ENCODE measurements at places on chromosomes 2 and 18. TPM values are rescaled to one million over a fixed set of nuclear protein-coding genes. Genes with fewer than 3 reads are reported as not detected.

Gene KCNE4
- not detected for total RNA-seq

Gene RGPD4
- total RNA-seq = not detected

Gene XDH
- total RNA-seq = not detected

Gene GKN2
- not detected for total RNA-seq

Gene RAPGEF4
- total RNA-seq = 0.31 TPM

Gene SCG2
- total RNA-seq = not detected

- H3K4me3 ChIP-seq = no peak overlapping the region
- DNase-seq = no peak
- no peak overlapping the region for H3K27ac ChIP-seq
- H3K36me3 ChIP-seq = no peaks in the 10 kb centered on the region
These were observed 223.5 kb downstream of the RDH14 start for GRCh38 chr2:18336975-18337374.

- H3K27me3 ChIP-seq = peaks cover 21% of the 10 kb centered on the region
- DNase-seq = no peak
- no peaks in the 10 kb centered on the region for H3K36me3 ChIP-seq
- H3K4me1 ChIP-seq = no peaks in the 10 kb centered on the region
These were observed 3.9 kb upstream of the TNS1 start for GRCh38 chr2:218006741-218007140.

DNA sequence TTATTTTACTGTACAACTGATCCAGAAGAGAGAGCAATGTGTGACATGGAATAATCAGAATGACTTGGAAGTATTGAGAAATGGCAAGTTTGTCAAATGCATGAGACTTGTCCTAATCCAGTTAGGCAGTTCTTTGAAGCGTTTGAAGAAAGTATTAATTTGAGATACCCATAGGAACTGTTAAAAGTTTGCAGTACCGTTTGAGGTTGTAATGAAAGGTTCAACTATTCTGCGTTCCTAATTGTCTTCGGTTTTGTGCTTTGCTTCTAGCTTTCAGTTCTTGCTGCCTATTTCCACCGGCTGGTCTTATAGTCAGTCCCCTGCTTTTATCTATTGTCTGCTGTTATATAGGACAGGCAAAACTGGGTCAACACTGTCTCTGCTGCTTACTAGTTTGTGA, 41.8 kb downstream of the COX7A2L start:
- peaks cover 33% of the 10 kb centered on the region for H3K36me3 ChIP-seq
- no peak overlapping the region for H3K4me3 ChIP-seq

DNA sequence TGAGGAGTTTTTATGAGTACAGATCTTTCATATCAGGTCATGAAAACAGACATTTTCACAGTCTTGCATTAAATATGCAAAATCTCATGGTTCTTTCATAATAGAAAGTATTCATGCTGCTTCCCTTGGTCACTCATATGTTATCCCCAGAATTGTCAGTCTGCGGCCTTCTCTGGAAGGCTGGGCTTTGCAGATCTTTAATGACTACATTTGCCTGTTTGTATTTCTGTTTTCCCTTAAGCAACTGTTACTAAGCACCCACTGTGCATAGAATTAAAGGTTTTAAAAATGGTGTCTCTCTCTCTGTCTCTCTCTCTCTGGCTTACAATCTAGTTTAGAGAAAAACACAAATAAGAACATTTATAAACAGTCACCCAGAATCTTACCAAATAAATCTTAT, 456.3 kb downstream of the RIT2 start:
- no peaks in the 10 kb centered on the region for H3K4me1 ChIP-seq
- no peak for DNase-seq
- no peak overlapping the region for H3K4me3 ChIP-seq
- H3K27me3 ChIP-seq = no peaks in the 10 kb centered on the region

GRCh38 chr2:63057249-63058143, 6.9 kb downstream of the OTX1 start:
- peaks cover 9% of the 10 kb centered on the region for H3K36me3 ChIP-seq
- DNase-seq = no peak
- peaks cover 79% of the 10 kb centered on the region for H3K27me3 ChIP-seq
- peaks cover 46% of the 10 kb centered on the region for H3K4me1 ChIP-seq
- H3K27ac ChIP-seq = peak overlapping the region; percentile 23

DNA sequence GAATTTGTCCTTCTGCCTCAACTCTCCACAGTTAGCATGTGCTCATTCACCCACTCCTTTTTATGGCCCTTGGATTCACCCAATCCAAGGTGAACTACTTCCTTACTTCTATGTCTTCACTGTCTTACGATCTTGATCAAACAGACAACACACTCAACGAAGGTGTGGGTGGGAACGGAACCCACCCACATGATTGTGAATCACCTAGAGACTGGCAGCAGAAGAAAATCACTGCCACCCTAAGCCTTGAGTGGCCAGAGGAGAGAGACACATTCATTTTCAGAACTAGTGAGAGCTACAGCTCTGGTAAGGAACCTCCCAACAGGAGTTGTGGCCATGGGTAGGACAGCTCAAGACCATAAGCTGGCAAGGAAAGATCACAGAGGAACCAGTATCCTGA, 194.3 kb downstream of the PLCL1 start:
- no peaks in the 10 kb centered on the region for H3K27me3 ChIP-seq
- no peak overlapping the region for H3K4me3 ChIP-seq
- DNase-seq = no peak
- peaks cover 17% of the 10 kb centered on the region for H3K4me1 ChIP-seq
- H3K27ac ChIP-seq = no peak overlapping the region

DNA sequence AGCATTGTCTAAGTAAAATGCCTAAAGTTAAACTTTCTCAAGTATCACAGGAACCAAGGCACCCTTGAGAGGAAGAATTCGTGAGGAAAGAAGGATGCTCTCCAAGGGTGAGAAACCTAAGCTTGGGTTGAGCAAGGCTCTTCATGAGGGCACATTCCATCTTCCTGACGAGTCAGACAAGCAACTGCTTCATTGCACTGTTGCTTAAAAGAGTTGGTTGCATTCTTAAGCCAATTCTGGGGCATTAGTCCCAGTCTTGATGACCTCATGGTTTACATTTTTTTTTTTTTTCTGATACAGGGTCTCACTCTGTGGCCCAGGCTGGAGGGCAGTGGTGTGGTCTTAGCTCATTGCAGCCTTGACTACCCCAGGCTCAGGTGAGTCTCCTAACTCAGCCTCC, 237.5 kb downstream of the ACTR3 start:
- peaks cover 2% of the 10 kb centered on the region for H3K27me3 ChIP-seq
- H3K4me3 ChIP-seq = no peak overlapping the region
- H3K36me3 ChIP-seq = no peaks in the 10 kb centered on the region
- H3K27ac ChIP-seq = no peak overlapping the region
- H3K4me1 ChIP-seq = no peaks in the 10 kb centered on the region

DNA sequence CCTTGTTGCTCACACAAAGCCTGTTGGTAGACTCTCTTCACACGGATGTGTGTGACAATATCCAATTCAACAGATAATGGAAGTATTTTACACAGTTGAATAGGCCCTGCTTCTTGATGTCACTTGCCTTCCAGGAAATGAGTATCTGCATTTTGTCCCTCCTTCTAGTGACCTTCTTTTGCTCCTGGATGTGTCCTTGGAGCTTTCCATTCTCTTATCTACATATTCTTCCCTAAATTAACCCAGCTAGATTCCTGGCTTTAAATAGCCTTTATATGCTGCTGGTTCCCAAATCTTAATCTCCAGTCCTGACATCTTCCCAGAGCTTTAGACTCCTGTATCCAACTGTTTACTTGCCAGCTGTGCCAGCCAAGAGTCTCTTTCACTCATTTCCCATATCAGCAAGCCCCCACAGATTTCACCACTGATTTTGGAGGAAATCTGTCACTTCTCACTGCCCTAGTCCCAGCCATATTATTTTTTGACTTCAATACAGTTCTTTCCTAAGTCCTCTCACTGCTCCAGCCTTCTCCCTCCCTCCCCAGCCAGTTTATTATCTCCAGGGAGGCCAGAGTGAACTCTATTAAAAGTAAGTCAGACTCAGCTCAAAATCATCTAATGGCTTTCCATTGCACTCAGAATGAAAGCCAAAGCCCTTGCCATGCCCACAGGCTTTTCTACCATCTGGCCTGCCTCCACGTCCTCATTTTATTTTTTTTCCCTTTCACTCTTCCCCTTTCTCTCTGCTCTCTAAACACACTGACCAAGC, 170.0 kb downstream of the PDE11A start:
- H3K27me3 ChIP-seq = peaks cover 6% of the 10 kb centered on the region
- no peaks in the 10 kb centered on the region for H3K36me3 ChIP-seq
- H3K27ac ChIP-seq = no peak overlapping the region
- DNase-seq = no peak
- no peaks in the 10 kb centered on the region for H3K4me1 ChIP-seq

GRCh38 chr18:47113796-47114540, 36.3 kb downstream of the HDHD2 start:
- H3K4me3 ChIP-seq = no peak overlapping the region
- H3K36me3 ChIP-seq = peaks cover 24% of the 10 kb centered on the region
- DNase-seq = no peak
- H3K4me1 ChIP-seq = no peaks in the 10 kb centered on the region
- no peaks in the 10 kb centered on the region for H3K27me3 ChIP-seq

GRCh38 chr2:11996618-11997017, 250.2 kb downstream of the LPIN1 start:
- no peak overlapping the region for H3K4me3 ChIP-seq
- no peaks in the 10 kb centered on the region for H3K36me3 ChIP-seq
- H3K4me1 ChIP-seq = no peaks in the 10 kb centered on the region
- H3K27me3 ChIP-seq = peaks cover 41% of the 10 kb centered on the region
- no peak for DNase-seq

DNA sequence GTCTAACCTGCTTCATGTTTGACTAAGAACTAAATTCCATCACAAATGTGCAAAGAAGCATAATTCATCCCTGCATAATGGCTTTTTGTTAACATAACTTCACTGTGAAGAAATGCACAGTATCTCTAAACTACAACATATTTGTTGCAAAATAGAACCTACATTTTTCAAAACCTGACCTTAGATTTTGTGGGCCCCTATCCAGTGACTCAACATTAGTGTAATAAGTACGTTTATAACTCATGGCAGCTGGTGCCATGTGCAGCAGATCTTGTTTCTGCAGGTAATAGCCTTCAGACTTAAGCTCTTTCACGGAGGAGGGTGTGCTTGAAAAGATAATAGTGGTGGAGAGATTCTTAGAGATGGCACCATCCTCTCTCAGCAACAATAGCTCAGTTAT, 28.6 kb upstream of the VWC2L start:
- no peaks in the 10 kb centered on the region for H3K4me1 ChIP-seq
- no peaks in the 10 kb centered on the region for H3K36me3 ChIP-seq
- no peak for DNase-seq
- H3K27ac ChIP-seq = no peak overlapping the region
- no peak overlapping the region for H3K4me3 ChIP-seq
- H3K27me3 ChIP-seq = no peaks in the 10 kb centered on the region

DNA sequence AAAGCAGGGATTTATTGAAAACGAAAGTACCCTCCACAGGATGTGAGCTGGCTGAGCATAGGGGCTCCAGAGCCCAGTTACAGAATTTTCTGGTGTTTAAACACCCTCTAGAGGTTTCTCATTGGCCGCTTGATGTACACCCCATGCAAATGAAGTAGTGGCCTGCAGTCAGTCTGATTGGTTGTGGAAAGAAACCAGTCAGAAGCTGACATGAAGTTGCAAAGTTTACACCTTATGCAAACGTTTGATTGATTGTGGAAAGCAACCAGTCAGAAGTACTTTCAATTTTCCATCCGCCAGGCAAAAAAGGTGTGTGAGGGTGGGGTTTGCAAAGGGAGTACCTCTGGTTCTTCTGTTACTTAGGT, 62.3 kb downstream of the VWA3B start:
- H3K4me3 ChIP-seq = no peak overlapping the region
- no peak for DNase-seq
- H3K27me3 ChIP-seq = peaks cover 5% of the 10 kb centered on the region
- no peaks in the 10 kb centered on the region for H3K36me3 ChIP-seq
- H3K27ac ChIP-seq = no peak overlapping the region
- peaks cover 6% of the 10 kb centered on the region for H3K4me1 ChIP-seq

- no peaks in the 10 kb centered on the region for H3K4me1 ChIP-seq
- H3K36me3 ChIP-seq = no peaks in the 10 kb centered on the region
- DNase-seq = no peak
- H3K27me3 ChIP-seq = peaks cover 6% of the 10 kb centered on the region
These were observed 22.8 kb upstream of the KIDINS220 start for GRCh38 chr2:8860239-8860638.

DNA sequence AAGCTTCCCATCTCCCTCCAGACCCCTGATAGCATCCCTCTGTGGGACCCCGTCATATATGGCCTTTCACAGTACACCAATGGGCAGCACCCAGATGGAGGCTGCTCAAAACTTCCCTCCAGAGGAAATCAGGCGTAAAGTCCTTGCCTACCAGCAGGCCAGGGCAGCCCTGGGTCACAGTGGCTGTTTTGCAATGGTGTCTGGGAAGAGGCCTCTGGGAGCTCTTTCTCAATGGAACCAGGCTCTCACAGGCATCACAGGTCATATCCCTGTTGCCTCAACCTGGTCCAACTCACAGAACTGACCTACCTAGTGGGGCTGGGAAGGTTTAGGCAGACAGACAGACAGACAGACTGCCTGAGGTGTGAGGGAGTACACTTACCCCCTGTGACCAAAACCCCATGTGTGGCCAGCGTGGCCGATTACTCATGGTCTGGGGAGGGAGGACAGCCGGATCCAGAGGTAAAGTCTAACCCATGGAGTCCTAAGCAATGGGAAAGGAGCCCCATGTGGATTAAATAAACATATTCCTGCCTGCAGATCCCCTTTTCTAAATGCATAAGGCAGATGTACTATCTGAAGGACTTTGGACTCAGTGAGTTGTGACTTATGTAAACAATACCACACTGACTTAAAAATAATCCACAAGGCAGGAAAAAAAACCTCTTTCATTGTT, 58.2 kb downstream of the BCL2L11 start:
- H3K36me3 ChIP-seq = no peaks in the 10 kb centered on the region
- DNase-seq = no peak
- no peak overlapping the region for H3K4me3 ChIP-seq
- H3K27me3 ChIP-seq = peaks cover 31% of the 10 kb centered on the region

DNA sequence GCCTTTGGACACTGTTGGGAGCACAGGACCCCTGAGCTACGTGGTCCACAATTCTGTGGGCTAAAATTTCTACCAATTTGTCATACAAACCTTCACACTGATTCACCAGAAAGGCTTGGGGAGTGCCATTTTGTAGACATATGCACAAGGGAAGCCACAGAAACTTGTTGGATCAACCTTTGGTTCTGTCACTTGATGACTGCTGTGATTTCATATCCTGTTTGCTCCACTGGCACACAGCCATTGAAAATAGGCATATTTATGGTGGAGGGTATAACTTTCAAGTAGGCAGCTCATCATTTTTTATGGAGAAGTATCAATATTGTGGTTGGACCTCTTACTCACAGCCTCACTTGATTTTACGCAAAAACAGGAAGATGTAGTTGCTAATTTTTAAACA, 10.5 kb downstream of the NAPG start:
- no peak overlapping the region for H3K4me3 ChIP-seq
- peaks cover 39% of the 10 kb centered on the region for H3K36me3 ChIP-seq
- H3K4me1 ChIP-seq = peaks cover 15% of the 10 kb centered on the region
- H3K27me3 ChIP-seq = no peaks in the 10 kb centered on the region
- no peak overlapping the region for H3K27ac ChIP-seq

DNA sequence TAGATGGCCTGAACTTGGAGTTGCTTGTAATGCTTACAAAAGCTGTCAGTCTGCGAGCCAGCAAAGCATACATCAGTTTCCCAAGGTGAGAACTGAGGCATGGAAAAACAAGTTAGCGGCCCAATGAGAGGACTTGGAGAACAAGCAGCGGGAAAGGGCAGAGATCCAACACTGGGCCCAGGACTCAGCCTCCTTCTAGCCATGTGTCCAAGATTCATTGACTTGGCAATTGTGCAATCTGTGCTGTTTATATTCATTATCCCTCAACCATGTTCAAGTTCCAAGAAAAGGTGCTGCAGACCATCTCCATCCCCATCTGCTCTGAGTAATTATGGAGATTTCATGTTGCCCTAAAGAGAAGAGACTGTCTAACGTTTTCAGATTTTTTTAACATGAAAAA, 187.4 kb downstream of the ALK start:
- DNase-seq = no peak
- no peaks in the 10 kb centered on the region for H3K27me3 ChIP-seq
- no peaks in the 10 kb centered on the region for H3K36me3 ChIP-seq
- no peak overlapping the region for H3K27ac ChIP-seq
- no peaks in the 10 kb centered on the region for H3K4me1 ChIP-seq

Measured in activated T-helper 1 cell treated with anti-CD3 and anti-CD28 coated beads, Interleukin-12 subunit alpha, Interleukin-12 subunit beta, Interleukin-2, Interleukin-4 antibody, amounts not matched to agents 30 ng/mL and 10 ng/mL and 1 ng/mL, durations not matched to agents 14 hours and 24 hours and 36 hours (primary cell).